ENCODE measurements at places on chromosomes 13 and 19.

- DNase-seq = no peak
Measured at GRCh38 chr13:47213047-47213446, 316.2 kb upstream of the HTR2A start.

GRCh38 chr19:52646571-52647217 is 8.5 kb upstream of the ZNF83 start:
- no peak for DNase-seq

DNA sequence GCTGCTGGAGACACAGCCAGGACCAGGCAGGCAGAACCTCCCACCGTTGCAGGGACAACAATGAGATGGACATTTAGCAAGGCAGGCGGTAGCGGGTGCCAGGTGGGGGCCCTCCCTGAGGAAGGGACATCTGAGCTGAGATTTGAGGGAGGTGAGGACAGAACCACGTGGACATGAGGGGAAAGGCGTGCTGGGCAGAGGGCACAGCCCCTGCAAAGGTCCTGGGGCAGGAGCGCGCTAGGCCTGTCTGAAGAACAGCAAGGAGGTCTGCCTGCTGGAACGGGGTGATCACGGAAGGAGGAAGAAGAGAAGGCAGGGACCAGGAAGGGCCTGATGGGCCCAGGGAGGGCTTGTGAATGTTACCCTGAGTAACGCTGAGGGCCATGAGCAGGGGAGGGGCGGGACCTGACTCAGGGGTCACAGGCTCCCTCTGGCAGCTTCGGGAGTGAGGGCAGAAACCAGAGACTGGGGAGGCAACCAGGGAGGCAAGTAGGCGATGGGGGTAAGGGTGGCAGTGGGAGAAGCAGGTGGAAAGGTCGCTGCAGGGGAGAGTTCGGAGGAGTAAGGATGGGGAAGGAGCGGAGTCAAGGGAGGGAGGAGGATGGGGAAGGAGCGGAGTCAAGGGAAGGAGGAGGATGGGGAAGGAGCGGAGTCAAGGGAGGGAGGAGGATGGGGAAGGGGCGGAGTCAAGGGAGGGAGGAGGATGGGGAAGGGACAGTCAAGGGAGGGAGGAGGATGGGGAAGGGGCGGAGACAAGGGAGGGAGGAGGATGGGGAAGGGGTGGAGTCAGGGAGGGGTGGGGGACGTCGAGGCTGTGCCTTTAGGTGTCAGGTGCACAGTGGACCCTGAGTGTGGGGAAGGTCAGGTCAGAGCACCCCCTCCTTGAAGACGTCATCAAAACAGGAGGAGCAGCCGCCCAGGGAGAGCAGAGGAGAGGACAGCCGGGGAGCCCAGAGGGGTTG is 15.7 kb upstream of the B3GNT3 start:
- DNase-seq = peak; percentile 79

- DNase-seq = no peak
Measured at GRCh38 chr13:44809190-44809589, 180.1 kb downstream of the NUFIP1 start.

DNA sequence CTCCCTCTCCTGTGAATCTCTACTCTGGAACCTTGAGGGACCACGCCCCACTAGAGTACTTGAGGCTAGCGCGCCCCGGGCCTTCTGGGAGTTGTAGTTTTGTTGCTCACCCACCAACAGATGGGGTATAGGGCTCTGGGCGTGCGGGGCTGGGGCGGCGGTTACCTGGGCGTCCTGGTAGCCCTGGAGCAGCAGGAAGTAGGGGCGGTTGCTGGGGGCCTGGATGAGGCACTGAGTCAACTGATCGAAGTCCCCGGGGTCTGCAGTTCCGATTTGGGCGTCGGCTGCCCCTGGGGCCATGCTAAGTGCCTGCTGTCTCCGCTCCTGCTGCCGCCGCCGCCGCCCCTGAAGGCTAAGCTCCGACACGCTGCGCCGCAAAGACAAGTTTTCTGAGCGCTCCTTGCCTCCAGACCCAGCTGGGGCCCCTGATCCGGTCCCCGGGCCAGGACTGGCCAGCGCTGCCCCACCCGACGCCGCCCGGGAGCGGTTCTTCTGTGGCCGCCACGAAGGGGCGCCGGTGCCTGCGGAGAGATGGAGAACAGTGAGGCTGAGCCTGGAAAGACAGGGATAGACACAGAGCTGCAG is 5.3 kb downstream of the RASIP1 start:
- DNase-seq = no peak

DNA sequence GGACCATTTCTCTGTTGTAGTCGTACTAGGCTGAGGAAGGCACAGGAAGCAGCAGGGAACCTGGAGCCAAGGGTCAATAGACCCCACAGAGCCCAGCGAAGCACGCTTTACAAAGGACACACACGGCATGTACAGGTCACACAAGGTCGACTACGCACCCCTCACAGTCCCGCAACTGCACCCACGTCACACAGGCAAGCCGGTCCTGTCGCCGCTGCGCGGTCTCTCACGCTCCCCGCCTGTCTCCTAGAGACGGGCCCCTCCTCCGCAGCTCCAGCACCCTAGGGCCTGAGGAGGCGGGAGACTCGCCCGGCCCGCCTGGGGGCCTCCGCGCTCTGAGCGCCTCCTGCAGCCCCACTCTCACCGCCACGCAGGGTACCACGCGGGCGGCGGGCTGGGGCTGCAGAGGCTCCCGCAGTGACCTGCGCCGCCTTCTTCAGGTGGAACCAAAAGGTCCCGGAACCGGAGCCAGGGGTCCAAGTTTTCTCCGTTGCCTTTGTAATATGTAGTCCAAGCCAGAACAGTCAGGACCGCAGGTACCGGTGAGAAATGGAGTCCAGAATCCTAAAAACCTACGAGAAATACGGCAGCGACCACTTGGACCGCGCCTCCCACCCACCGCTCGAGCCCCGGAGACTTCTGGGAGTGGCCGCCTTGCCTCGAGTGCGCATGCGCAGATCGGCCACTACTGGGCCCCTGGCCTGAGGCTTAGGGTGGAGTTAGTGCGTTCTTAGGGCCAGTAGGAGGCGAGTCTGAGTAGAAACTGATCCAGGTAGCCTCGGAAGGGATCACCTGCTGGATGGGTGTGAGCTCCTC is at the start of gene ZNF607:
TSS of gene ZNF607 (minus strand) at position 651 of the 816 bp plus-strand sequence. CDS start 8,143 bp downstream, outside the sequence.
- peak; percentile 94 for DNase-seq

DNA sequence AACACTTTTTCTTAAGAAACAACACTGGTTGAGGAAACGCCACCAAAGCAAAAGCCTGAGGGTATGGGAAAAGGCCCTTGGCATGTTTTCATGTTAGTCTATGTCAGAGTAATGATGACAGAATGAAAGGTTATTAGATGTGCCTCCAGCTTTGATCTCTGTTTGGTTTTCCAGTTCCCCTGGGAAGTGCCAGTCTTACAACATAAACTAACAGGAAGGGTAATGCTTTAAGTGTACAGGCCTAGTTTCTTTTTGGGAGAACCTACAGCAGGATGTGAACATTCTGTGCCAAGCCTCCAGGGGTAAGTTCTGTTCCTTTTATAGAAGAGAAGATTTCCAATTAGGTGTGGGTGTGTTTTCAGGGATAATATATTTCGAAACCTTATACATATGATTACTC is 121.7 kb downstream of the FNDC3A start:
- DNase-seq = no peak

- DNase-seq = no peak
Measured at GRCh38 chr19:1057176-1057855, 9.7 kb upstream of the ARHGAP45 start.

DNA sequence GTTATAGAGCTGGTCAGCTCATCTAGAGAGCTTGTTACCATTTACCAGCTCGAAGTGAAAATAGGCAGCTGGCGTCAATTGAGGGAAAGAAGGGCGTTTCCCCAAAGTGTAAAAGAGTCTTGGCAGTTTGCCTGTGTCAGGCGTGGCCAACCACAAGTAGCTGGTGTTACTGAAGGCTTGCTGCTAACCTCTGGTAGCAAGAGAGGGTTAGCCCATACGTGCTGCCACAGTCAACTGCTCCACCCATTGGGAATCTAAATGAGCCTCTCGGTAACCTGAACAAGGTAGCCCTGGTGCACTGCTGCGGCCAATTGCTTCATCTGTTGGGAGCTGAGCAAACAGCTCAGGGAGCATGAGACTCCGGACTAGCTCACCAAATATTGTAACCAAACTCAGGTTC is 314.9 kb upstream of the SLITRK5 start:
- DNase-seq = no peak

DNA sequence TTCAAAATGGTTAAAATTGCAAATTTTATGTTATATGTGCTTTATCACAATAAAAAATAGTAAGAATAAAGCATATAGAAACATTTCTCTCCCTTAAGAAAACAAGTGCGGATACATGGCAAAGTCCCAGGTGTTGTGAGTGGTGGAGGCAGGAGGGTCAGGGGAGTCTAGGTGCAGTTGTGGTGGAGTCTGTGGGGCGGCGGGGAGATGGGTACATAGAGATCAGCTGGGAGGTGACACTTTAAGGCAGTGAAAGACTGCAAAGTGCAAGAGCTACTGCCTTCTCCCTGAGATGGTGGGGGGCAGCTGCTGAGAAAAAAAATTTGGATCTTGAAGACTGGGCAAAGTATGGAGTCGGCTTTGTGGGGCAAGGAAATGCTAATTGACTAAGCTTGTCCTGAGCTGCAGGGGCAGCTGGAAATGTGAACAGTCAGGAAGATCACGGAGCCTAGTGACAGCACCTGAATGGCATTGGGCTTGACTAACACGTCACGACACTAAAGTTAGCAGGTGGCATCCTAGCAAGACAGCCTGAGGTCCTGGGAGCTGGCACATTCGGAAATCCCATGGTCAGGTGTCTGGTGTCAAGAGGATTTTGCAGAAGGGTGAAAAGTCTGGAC is 72.9 kb upstream of the IRS2 start:
- DNase-seq = no peak

- no peak for DNase-seq
Measured at GRCh38 chr13:32851083-32852069, 164.8 kb upstream of the KL start.

- no peak for DNase-seq
Measured at GRCh38 chr13:31274390-31274789, 74.6 kb downstream of the B3GLCT start.

DNA sequence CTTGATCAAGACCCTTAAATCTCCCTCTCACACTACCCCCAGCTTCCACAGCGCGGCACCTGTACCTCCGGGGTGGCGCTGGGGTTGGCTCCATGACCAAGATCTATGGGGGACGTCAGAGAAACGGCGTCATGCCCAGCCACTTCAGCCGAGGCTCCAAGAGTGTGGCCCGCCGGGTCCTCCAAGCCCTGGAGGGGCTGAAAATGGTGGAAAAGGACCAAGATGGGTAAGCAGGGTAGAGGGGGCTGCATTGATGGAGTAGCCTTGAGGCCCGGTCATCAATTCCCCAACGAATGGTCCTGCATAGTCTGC is 8.1 kb upstream of the CD79A start:
- DNase-seq = no peak

- no peak for DNase-seq
Measured at GRCh38 chr19:45297674-45298073, 25.0 kb downstream of the CKM start.

- no peak for DNase-seq
Measured at GRCh38 chr13:75635101-75635827, 866 bp upstream of the LMO7 start.

DNA sequence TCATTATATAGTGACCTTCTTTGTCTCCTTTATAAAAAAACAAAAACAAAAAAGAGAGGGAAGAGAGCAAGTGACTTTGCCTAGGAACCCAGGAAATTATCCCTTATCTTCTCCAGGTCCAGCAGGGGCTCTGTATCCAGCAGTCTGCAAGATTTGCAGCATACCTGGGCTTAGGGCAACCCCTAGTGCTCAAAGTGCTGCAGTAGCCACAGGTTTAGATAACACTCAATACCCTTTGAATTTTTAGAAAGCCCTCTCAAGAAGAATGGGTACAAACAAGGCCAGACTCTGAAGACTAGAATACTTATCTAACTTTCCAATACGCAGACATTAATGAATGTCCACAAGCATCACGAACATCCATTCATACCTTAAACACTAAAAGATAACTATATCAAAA is 43.2 kb downstream of the CCNA1 start:
- DNase-seq = no peak

- no peak for DNase-seq
Measured at GRCh38 chr13:105329359-105329758, 1206.1 kb downstream of the EFNB2 start.

DNA sequence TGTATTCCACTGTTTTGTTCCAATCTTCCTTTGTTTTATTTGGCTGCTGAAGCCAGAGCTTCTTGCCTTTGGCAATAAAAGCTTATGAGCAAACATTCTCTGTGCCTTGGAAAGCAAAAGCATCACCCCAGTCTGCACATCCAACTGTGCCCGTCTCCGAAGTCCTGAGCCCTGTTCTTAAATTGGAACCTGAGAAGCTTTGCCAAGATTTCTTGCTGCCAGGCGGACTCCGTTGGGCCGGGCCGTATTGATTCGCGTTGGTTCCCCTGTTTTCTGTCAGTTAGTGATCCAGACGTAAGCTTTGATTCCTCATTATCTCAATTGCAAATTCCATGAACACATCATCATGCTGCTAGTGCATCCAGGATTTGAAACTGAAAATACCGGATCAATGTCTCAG is 793.0 kb downstream of the OLFM4 start:
- DNase-seq = no peak

DNA sequence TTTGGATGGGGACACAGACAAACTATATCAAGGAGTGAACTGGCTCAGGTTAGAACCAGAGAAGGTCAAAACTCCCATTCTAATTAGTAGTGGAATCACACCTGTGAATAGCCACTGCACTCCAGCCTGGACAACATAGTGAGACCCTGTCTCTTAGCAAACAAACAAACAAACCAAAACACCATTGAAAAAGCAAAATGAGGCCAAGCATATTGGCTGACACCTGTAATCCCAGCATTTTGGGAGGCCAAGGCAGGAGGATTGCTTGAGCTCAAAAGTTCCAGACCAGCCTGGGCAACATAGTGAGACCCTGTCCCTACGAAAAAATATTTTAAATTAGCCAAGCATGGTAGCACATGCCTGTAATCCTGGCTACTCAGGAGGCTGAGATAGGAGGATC is 39.1 kb upstream of the UBAC2 start:
- DNase-seq = no peak

GRCh38 chr13:45238945-45239795 is 38.3 kb upstream of the KCTD4 start:
- no peak for DNase-seq

- DNase-seq = no peak
Measured at GRCh38 chr13:30846311-30846710, 59.8 kb upstream of the MEDAG start.

DNA sequence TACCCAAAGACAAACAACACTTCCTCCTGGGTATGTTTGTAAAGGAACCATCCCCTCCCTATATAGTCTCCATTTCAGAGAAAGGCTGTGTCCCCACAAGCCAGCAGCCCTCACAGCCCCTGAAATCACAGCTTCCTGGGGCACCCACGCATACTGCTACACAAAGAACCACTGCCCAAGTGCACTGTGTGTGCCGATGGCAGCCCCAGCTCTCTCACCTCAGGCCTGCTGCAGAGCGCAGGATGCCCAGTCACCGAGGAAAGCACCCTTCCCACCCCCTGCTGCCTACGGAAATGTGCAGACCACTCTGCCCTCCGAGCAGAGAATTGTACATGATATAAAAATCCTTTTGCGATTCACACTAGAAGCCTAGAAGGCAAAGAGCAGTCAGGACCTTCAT is 39.4 kb downstream of the SOHLH2 start:
- no peak for DNase-seq

DNA sequence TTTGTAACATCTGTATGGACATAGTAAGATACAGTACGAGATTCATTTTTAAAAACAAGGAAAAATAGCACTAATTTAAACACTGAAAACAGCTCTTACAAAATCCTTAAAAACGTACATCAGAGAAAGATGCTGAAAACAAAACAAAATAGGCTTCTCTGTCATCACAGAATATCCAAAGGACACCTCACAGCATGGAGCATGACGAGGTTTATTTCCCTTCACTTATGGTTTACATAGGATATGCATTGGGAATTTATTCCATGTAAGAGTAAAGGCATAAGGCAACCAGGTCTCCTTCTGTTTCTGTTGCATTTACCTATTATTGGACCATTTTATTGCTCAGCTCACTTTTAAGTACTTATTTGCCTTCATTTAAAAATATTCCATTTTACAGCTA is 3.0 kb downstream of the KCTD12 start:
- no peak for DNase-seq

Data from H1 (cell line).